ENCODE measurements at places on chromosomes 16 and 17.
A peak's percentile ranks its signal among the peaks of the same experiment; 100 is the strongest.

DNA sequence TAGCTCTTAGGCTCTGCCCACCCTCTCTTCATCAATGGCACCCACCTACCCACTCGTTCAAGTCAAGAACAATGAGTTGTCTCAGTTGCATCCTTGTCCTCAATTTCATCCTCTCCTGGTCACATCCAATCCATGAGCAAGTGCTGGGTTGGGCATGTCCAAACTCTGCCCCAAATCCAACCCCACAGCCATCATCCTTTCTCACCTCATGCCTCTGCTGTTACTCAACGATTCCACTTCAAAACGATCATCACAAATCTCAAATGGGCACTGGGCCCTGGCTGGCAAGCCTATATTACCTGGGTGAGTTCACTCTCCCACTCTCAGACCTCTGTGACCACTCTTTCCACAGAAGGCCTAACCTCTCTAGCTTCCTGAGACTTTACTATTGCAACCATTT lies 12.0 kb upstream of the TEX2 start:
- no peak for DNase-seq

GRCh38 chr16:102060-102855 lies 24.2 kb downstream of the MPG start:
- DNase-seq = no peak

DNA sequence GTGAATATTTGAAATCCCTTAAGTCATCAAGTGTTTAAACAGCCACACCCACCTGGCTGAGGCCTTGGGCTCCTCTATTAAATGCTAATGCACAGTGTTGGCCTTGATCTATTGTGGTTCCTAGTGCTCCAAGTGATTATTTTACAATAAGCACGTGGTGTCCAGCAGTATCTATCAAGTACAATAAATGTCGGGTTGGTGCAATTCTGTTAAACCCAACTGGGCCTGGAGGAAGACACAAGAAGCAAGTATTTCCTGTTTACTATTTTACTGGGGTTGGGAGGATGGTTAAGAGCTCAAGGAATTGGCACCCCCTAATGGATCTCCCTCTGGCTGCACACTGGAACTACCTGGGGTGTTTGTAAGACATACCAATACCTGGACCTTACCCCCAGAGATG lies 72.1 kb upstream of the HNF1B start:
- no peak for DNase-seq

DNA sequence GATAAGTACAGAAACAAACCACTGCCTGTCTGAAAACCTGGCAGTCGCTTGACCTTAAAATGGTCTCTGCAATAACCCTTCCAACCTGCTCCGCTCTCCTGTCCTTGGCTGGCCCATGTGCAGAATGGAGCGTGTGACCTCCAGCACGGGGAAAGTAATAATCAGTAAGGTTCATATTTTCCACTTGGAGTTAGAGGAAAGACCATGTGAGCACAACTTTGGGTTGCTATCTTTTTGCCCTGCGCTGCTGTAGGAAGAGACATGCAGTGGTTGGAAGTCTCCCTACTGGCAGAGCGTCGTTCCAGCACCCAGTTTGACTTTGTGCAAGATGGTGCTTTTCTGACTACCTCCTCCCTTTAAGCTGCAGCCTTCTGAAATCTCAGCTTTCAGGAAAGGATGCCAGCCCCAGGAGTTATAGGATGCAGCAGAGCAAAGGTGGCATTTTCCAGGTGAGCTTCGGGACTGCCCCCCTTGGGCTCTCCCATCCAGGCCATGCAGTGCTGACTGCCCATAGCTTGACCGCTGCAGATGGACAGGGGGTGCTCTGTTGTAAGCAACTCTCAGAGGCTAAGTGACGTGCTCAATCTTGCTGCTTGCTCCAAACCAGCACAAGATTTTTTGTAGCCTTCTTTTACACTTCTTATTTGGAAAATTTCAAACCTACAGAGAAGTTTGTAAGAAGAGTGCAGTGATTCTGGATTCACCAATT lies 110.7 kb upstream of the NOL11 start:
- no peak for DNase-seq

DNA sequence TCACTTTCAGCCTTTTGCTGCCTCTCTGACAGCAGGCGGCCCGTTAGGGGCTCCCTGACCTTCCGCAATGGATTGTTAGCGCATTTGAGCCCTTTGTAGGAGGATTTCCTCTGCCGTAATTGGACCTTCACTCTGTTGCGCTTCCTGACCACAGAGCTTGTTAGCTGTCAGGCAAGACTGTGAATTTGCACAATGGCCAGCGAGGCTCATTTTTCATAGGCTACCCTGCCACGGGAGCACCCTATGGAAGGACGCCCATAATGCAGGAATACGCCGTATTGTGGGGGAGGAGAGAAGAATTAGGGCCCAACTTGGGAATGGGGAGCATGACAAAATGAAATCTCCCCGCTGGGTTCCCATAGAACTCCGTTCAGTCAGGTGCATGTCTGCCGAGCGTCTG lies 205.2 kb upstream of the NLRP1 start:
- DNase-seq = no peak

DNA sequence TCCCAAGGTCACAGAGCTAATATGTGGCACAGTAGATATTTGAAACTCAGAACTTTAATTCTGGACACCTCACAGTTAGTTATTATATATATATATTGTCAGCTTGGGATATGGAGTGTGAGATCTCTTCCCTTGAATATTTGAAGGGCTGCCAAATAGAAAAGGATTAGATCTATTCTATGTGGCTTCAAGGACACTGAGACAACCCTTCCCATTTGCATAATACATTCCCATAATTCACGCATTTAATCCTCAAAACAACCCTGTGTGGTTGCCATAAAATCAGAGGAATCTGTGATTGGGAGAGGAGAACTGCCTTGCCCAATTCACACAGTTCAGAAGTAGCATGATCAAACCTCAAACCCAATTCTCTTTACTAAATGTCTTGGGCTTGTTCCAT lies 365.8 kb upstream of the DYNLRB2 start:
- DNase-seq = no peak

- DNase-seq = no peak
Measured at GRCh38 chr17:1568950-1569810, 6.6 kb upstream of the PITPNA start.

- no peak for DNase-seq
Measured at GRCh38 chr17:28402224-28402630, 3.8 kb downstream of the SLC46A1 start.

GRCh38 chr16:11190588-11191560 lies 65.1 kb downstream of the SOCS1 start:
- no peak for DNase-seq

- no peak for DNase-seq
Measured at GRCh38 chr16:50916040-50916439, 174.2 kb downstream of the CYLD start.

GRCh38 chr16:4058386-4058785 lies 57.9 kb downstream of the ADCY9 start:
- DNase-seq = no peak

- no peak for DNase-seq
Measured at GRCh38 chr16:15770107-15770506, 86.7 kb downstream of the MYH11 start.

- DNase-seq = peak; percentile 78
Measured at GRCh38 chr17:75456417-75457046, at the start of gene TMEM94. TMEM94 (plus strand) TSS chr17:75456635; CDS start chr17:75471906, 15,271 bp downstream.

- no peak for DNase-seq
Measured at GRCh38 chr17:18172531-18173278, 10.9 kb upstream of the ALKBH5 start.

- DNase-seq = no peak
Measured at GRCh38 chr17:81463506-81463905, 49.1 kb downstream of the ACTG1 start.

GRCh38 chr17:27457360-27457715 lies 1.1 kb downstream of the KSR1 start:
- no peak for DNase-seq

- no peak for DNase-seq
Measured at GRCh38 chr16:72721981-72722380, 325.9 kb downstream of the ZFHX3 start.

- no peak for DNase-seq
Measured at GRCh38 chr16:27098366-27099049, 31.8 kb downstream of the C16orf82 start.

- no peak for DNase-seq
Measured at GRCh38 chr17:9203771-9204425, 182.6 kb downstream of the NTN1 start.

GRCh38 chr17:37720989-37721388 lies 23.9 kb downstream of the HNF1B start:
- DNase-seq = no peak

DNA sequence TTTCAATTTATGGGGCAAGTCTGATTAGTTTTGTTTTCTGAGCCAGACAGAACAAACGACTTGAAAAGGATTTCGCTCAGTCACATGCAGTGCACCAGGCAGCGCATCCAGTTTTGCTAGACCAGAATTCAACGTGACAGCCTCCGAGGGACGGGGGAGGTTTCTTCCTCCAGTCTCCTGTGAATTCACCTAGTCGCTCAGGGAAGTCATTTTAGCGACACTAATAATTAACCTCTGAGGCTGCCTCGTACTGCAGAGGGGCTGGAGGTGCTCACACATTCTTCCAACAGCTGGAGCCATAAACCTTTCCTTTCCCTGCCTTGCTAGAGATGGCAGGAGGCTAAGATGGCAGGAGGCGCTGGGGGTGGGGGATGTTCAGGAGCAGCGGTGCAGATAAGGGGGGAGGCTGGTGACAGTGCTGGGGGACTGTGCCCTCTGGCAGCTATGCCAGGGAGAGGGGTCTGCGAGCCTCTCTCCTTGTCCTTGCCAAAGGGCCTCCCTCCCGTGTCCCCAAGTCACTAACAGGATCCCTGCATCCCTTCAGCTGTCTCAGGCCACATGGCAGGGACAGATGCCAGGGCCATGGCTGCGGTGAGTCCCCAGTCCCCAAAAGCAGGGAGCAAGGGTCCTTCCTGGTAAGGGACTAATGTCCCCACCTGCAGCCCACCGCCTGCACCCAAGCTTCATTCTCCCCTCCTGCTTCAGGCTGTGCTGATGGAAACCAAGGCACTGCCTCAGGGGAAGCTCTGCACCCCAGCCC lies 24.0 kb downstream of the MXRA7 start:
- DNase-seq = no peak

- no peak for DNase-seq
Measured at GRCh38 chr16:84667600-84668309, 19.4 kb downstream of the KLHL36 start.

DNA sequence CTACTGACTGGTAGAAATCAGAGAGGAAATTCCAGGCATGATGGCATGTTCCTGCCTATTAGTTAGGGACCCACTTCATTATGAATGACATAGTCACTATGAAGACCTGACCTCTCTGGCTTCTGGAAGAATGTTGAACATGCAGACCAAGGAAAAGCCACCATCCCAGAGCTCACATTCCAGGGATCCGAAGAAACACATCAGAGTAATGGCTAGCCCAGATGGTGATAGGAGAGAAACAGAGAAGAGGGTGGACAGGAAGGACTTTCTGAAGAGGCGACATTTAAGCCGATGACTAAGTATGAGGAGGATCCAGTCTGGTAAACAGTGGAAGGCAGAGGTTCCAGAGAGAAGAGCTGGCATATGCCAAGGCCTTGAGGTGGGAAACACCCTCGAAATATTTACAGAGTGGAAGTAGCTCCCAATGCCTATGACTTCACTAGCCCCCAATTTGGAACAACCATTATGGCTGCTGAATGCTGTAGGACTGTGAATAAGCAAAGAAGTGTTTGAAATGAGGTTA lies 216.2 kb downstream of the RBFOX1 start:
- no peak for DNase-seq

- DNase-seq = no peak
Measured at GRCh38 chr16:86978445-86979030, 338.7 kb downstream of the C16orf95 start.

DNA sequence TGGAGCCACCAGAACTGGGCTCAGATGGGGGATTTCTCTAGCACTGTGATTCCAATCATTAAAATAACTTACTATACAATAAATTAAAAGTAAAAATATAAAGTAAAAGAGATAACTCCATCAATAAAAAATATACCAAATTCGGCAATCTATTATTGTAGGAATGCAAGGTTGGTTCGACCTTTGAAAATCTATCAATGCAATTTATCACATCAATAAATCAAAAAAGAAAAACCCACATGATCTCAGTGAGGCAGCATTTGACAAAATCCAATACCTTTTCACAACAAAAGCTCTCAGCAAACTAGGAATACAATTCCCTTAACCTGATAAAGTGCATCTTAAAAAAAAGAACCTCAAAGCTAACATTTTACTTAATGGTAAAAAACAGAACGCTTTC lies 17.0 kb downstream of the RAB40B start:
- DNase-seq = no peak

- DNase-seq = no peak
Measured at GRCh38 chr17:17075125-17075781, 33.0 kb downstream of the MPRIP start.

GRCh38 chr17:50603340-50603739 lies 31.3 kb upstream of the ABCC3 start:
- no peak for DNase-seq

DNA sequence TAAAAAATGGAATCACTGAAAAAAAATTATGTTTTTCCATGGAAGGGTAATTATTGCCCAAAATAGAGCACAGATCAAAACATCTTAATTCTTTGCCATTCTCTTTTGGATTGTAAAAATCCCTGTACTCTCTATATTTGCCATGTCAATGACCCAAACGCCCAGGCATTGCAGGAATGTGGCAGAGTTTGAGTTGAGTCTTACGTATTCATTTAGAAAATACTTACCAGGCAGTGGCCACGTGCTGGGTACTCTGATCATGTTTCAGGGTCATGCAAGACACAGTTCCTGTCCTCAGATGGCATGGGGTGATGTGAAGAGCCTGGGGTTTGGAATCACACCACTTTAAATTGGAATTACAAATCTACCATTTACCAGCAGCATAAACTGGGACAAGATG lies 267.7 kb downstream of the ABCC12 start:
- no peak for DNase-seq

GRCh38 chr17:39598047-39598481 lies 9.7 kb downstream of the NEUROD2 start:
- no peak for DNase-seq

DNA sequence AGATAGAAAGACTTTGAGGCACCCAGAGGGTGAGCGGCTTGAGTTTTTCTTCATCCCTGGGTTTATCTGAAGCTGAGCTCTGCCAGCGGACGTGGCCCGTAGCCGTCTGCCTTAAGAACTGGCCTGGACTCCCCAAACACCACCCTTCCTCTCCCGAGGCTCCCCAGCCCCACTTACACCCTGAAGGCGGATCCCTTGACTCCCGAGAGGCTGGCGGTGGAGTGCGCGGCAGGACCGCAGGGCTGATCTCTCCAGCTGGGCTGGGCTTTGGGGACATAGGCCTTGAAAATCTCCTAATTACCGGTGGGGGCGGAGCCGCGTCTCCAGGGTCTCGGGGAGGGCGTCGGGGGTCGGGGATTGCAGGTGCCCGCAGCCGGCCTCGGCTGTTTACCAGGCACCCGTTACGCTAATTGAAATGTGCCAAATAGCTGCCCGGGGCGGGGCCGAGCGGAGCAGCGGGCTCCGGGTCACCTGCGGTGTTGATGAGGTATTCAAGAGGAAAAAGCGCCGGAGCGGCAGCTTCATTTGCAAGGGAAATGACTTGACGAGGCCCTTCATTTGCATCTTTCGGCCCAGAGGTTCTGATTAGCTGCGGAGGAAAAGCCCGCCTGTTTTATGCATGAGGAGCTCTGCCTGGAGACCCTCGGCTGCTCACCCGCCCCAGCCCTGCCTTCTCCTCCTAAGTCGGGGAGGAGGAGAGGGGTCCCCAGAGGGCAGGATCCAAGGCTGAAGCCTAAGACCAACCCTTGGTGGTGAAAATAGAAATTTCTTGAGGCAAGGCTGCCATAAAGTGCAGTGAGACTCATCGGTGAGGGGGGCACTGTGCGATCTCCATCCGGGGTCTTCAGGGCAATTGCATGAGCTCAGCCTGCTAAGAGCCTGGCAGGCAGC lies 100.7 kb downstream of the MGAT5B start:
- peak; percentile 19 for DNase-seq

GRCh38 chr16:18953547-18953946 lies 27.3 kb upstream of the SMG1 start:
- no peak for DNase-seq

Data from stimulated activated CD8-positive, alpha-beta memory T cell treated with anti-CD3 and anti-CD28 coated beads, Interleukin-7, amount 100 ng/mL, for 1 hour (primary cell).